BJ (cell line): ENCODE measurements at places on chromosomes 7 and 10.

DNA sequence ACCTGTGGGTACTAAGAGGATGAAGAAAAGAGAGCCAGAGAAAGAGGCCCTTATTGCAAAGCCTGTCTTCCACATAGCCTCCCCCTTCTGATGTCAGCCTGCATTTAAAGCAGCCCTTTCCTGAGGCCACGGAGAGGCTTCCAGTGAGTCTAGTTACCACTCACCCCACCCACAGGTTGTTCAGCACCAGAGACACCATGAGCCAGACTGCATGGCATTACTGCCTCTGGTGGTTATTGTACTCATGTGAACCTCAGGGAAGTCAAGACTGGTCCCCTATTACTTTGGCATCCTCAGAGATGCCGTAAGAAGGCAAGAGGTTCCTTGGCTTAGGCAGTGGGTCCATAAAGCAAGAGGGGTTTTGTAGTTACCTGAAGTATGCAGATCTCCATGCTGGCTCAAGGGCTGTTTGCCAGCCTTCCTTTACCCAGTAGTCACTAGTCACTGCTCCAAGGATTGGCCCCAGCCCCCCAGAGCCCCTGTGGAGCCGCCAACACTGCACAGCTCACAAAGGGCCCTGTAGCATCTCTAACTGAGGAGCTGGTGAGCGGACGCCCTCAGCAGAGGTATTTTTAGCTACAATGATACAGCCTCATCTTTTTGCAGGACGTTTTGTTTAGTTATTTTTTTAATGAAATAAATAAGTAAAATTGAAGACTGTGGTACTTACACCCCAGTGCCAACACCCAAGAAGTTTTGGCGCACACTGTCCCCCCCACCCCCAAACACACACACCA, 20.7 kb downstream of the LRRC4 start:
- no peak for DNase-seq

- no peak for DNase-seq
Observed at GRCh38 chr7:114519240-114519639, 104.6 kb downstream of the FOXP2 start.

- DNase-seq: no peak
Observed at GRCh38 chr10:133154996-133155778, 4.8 kb upstream of the KNDC1 start.

DNA sequence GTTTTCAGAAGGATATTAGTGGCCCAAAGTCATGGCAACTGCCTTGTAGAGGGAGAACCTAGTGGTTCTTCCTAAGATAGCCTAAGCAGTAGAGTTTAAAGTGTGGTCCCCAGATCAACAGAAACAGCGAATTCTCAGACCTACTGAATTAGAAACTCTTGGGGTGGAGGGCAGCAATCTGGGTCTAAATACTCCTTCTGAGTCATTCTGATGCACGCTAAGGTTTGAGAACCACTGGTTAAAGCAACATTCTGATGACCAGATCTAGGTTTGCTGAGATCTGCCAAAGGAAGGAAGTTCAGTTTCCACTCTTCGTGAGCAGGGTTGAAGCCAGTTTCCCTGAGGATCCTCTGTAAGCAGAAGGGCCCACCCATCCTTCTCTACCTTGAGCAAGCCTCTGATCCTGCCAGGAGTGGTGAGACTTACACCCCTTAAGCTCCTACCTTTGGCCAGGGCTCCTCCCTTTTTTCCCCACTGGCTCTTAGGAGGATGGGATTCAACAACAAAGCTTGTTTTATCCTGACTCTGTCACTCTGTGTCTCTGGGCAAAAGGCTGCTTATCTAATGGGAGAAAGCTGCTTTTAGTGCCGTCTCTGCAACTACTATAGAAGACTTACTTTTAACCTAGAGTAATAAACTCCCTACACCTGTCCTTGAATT, 26.8 kb upstream of the TRUB1 start:
- no peak for DNase-seq

- DNase-seq: no peak
Observed at GRCh38 chr7:118054529-118054928, 129.4 kb upstream of the LSM8 start.

DNA sequence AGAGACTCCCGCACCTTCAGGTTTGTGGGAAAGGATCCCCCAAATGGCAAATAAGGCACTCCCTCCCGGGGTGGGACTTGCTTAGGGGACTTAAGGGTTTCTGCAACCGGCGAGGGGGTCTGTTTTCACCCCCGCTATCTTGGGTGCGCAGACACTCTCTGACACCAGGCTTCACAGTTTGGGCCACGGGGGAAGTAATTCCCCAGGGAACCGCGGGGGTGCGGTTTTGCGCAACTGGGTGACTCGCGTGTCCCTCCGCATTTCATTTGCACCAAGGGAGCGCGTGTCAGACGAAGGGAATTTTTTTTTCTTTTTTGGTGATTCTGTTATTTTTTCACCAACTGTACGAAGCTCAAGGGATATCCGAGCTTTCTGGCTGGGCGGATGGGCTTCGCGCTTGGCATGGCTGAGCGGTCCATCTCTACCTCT, 1.7 kb downstream of the GRM8 start:
- no peak for DNase-seq

GRCh38 chr10:69865450-69865849, 63.7 kb downstream of the COL13A1 start:
- no peak for DNase-seq

DNA sequence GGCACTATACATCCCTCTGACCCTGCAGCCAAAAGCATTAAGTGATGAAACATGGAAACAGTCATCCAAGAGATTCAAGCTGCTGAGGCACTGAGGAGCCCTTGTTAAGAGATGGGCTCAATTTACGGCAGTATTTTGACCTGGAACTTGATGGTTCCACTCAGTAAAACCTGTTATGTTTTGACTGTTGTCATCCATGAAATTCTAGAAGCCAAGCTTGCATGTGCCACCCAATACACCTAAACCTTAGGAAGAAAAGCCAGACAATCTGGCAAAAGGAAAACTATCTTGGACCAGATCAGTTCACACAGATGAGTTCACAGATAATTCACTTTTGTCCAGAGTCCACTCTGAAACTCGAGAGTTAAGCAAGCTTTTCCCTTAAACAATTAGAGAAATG, 53.2 kb downstream of the ICA1 start:
- no peak for DNase-seq

- DNase-seq: no peak
Observed at GRCh38 chr7:150408393-150409299, 29.5 kb downstream of the ZNF775 start.

DNA sequence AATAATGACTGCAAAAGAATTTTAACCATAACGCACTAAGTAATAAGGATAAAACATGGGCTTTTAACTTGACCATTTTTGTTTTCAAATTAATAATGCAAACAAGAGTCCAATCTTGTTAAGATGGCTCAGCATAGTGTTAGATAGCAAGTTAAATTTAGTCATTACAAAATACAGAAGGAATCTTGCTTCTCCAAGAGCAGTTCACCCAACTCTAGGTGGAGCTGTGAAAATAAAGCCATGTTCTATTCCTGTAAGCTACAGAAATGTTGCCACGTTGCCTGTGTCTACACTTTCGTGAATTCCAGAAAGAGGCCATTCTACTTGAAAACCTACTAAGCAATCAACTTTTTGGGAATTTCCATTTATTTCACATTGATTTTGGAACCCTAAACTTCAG, 191.9 kb downstream of the SFMBT2 start:
- DNase-seq: no peak

- no peak for DNase-seq
Observed at GRCh38 chr10:3196958-3197347, 24.4 kb upstream of the PITRM1 start.

DNA sequence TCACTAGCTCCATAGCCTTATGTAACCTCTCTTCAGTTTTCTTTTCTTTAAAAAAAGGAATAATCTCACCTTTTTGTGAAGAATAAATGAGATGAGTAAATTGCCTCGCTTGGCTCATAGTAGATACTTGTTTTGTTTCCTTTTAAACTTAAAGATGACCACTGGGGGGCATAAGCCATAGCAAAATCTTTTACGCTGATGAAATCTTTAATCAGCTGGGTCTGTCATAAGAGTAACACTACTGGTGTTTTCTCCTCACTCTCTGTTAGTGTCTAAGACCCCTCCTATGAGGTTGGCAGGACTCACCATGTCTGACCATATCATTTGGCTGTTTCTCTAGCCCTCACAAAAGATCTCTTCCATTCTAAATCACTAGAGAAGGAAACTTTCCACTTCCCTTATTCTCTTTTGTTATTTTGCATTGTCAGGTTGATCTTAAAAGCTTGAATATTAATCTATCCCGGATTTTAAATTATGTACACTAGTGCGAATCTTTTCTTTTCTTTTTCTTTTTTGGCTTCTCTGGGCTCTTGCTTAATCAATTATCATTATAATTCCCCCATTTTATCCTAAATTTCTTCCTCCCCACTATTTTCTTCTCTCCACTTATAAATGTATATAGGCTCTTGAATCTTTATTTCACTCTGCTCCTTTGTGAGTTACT, 12.5 kb downstream of the STAG3 start:
- DNase-seq: peak; percentile 11

DNA sequence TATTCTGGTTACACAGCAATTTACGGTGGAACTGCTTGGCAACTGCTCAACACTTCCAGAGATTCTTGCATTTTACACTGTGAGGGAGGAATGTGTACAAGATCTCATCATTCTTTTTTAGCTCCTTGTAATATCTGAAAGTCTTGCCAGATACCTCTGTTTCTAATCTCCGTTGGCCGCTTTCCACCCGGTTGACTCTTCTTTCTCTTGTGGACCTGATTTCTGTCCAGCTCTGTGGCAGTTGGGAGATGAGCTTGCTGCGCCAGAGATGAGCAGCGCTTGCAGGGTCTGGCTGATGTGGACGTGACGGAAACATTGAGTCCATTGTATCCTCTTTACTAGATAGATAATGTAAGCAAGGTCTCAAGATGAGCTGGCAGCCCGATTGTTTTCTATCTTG, 27.6 kb downstream of the SPAG6 start:
- DNase-seq: no peak

- DNase-seq: no peak
Observed at GRCh38 chr7:96547371-96547811, 162.3 kb downstream of the SEM1 start.

GRCh38 chr7:55440040-55440690, 75.0 kb downstream of the LANCL2 start:
- no peak for DNase-seq

DNA sequence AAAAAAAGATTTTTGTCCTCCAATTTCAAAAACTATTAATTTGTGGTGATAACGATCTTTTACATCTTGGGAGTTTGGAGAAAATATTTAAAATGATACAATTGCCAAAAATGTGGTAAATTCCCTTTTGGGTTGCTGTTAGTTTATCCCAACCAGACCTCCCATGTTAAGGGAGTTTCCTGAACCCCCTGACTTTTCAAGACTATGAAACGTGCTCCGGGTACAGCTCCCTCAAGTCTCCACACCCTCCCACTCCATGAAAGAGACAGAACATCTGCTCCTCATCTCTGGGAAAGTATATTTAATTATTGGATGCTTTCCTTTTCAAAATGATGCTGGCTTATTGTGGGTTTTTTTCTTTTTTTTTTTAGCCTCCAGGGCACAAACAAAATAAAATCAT, 534.6 kb upstream of the NRP1 start:
- peak; percentile 46 for DNase-seq

GRCh38 chr7:19107356-19108146, 9.9 kb downstream of the TWIST1 start:
- no peak for DNase-seq

GRCh38 chr7:42392826-42393225, 155.8 kb upstream of the GLI3 start:
- no peak for DNase-seq

DNA sequence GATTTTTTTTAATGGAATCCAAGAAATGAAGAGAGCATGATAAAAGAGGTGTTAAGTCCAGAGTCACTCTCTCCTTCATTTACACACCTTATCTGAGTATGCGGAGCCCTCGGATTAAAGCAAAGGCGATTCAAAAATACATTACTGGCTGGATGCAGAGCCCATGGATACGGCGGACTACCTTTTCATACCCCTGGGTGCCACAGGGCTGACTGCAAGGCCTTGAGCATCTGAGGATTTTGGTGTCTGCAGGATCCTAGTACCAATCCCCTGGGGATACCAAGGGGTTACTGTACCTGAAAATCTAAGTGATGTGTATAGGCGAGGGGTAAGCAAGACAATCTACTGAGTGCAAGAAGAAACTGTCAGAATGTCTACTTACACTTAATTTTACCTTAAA, 20.5 kb downstream of the PIP4K2A start:
- DNase-seq: no peak

DNA sequence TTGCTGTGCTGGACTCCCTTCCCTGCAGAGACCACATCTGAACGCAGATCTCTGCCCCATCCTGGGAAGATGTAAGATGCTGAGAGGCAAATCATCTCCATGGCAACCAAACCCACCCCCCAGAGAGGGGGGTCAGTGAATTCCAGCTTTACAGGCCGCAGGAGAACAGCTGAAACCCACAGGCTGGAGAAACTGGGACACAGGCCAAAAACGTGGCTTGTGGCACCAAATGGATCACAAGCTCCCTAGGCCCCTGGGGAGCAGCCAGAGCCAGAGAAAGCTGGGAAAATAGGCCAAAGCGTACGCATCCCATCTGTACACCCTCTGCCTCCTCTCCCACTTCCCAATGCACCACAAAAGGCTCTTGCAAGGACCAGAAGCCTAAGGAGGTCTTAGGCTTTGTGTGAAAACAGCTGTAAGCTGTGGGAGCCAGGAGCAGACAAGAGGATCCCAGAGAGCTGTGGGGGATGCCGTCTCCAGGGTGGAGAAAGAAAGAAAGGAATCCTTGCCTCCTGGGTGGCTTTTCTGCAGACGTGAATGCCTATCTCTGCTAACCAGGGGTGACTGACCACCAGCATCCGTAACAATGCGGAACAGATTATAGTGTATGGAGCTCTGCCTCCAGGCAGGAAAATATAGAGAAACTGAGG, 59.5 kb downstream of the TMEM130 start:
- no peak for DNase-seq

- no peak for DNase-seq
Observed at GRCh38 chr7:22665923-22666322, 61.1 kb upstream of the IL6 start.

GRCh38 chr10:24651923-24652322, 71.8 kb downstream of the ARHGAP21 start:
- no peak for DNase-seq

DNA sequence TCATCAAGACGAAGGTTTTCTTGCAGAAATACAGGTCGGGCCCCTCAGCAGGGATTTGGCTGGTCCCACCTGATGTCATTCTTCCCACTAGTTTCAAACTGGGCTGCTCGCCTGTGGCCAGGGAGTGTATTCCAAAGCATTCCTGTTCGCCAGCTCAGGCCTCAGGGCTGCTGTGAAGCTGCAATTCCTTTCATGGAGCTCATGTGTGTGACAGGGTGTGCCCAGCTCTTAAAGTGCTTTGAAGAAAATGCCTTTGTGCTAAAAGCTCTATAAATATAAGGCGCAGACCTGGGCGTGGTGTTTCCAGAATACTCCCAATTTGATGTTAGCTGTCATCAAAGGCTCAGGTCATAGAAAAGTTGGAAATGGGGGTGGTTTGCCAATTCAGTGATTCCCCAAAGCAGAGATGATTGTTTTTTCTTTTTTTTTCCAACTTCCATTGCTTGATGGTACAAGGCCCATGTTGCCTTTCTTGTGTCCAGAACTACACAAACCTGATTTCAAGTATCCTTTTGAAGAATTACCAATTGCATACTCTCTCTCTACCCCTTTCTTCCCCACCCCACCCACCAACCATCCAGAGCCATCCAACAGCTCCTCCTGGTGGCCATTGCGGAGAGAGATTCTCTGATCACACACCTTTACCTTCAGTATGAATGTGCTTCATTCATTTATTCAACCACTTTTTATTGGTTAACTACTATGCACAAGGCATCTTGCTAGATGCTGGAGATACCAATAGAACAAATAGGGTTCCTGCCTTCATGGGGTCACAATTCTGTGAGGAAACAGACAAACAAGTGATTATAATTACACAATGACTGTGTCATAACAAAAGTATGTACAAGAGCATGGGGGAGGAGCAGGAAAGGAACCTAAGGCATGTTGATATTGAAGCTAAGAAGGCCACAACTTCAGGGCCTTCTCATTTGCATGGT, 297.3 kb upstream of the LYZL1 start:
- DNase-seq: peak; percentile 60
